ENCODE measurements at places on chromosomes 11 and 22. TPM values are rescaled to one million over a fixed set of nuclear protein-coding genes. Genes with fewer than 3 reads are reported as not detected.

The TPBGL gene
- not detected for total RNA-seq

The B3GAT1 gene
- 0.09 TPM for total RNA-seq

The FOLH1 gene
- 0.14 TPM for total RNA-seq

The FGF3 gene
- not detected for total RNA-seq

The H19 gene
- total RNA-seq, result 1.7 TPM

The C11orf91 gene
- total RNA-seq, result not detected

The SMTN gene
- total RNA-seq, result 80.2 TPM
